ENCODE measurements at places on chromosomes 2 and 18.

GRCh38 chr2:14194233-14194632, 438.3 kb upstream of the LRATD1 start:
- no peak for DNase-seq

DNA sequence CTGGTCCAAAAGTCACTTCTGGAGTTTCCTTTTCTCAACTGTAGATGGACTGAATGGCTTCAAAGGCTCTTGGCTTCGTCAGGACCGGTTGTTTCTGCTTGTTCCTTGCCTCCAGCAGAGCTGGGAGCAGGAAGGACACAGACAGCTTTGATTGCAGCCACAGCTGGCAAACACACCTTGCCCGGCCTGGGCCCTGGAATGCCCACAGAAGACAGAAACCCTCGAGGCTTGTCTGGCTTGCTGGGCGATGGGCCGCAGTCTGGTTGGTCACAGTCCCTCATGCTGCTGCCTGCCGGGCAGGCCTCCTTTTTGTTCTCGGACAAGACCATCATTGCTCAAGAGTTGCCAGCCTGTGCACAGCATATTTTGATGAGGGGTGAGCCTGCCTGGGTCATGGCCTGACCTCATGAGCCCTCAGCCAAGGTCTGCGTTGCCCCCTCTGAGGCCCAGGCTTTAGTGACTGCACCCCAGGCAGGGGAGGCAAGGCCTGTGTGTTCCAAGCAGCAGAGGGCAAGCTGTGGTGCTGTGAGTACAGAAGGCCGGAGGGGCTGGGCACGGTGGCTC, 37.8 kb downstream of the ATP6V1C2 start:
- DNase-seq = no peak

DNA sequence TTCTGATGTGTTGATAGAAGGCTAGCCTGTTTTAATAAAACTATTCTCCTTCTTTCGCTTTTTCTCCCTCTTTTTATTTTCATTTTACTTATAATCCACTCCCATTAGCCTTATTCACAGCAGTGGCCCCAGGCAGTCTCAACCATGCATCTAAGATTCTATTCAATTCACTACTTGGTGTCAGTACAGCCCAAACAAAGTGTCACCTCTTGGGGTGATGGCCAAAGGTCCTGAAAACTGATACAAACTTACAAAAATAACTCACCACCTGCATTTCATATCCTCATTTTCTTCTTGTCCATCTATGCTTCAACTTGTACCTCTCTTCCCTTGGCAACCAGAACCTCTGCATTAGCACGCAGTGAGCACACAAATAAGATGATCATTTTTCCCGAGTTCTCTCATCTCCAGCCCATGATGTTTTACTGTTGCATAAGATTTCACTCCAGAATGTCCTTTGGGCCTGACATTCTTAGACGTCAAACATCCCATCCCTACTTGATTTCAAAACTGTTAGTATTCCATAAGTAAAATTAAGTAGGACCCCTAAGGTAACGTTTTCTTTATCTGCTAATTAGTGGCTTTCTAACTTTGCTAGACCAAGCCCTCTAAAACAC, 559.3 kb upstream of the TNP1 start:
- DNase-seq = no peak

DNA sequence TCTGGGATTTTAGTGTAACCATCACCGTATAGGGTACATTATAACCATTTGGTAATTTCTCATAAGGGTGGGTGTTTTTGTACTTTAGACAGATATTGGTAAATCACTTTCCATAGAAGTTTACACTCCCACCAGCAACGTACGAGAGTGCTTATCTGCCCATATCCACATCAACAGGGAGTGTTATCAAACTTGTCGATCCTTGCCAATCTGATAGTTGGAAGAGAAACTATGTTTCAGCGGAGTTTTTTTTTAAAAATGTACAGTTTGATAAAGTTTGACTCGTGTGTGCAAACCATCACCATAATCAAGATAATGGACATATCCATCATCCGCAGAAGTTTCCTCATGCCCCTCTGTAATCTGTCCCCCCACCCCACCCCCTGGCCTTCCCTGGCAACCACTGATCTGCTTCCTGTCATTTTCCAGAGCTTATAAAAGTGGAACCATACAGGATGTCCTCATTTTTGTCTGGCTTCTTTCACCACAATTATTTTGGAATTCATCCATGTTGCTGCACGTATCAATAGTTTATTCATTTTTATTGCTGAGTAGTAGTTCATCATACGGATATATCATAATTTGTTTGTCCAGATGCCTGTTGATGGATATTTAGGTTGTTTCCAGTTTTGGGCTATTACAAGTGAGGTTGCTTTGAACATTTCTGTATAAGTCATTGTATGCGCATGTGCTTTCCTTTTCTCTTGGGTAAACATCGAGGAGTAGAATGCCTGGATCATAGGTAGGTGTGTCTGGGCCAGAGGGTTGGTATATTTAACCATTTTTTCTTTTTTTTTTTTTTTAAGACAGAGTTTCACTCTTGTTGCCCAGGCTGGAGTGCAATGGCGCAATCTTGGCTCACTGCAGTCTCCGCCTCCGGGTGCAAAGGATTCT, 18.6 kb downstream of the GLI2 start:
- DNase-seq = no peak

GRCh38 chr2:118227698-118228508, 139.6 kb downstream of the INSIG2 start:
- DNase-seq = no peak

GRCh38 chr2:17199741-17200140, 318.5 kb downstream of the RAD51AP2 start:
- no peak for DNase-seq

GRCh38 chr2:168086851-168087250, 160.5 kb downstream of the STK39 start:
- no peak for DNase-seq

GRCh38 chr18:60147323-60147722, 225.3 kb downstream of the MC4R start:
- DNase-seq = no peak

GRCh38 chr2:1051075-1051474, 100.4 kb downstream of the SNTG2 start:
- DNase-seq = no peak

Measured in inflammatory macrophage treated with lipopolysaccharide for 4 hours (primary cell).